ENCODE measurements at places on chromosomes 6 and 20. TPM values are rescaled to one million over a fixed set of nuclear protein-coding genes. Genes with fewer than 3 reads are reported as not detected.

DNA sequence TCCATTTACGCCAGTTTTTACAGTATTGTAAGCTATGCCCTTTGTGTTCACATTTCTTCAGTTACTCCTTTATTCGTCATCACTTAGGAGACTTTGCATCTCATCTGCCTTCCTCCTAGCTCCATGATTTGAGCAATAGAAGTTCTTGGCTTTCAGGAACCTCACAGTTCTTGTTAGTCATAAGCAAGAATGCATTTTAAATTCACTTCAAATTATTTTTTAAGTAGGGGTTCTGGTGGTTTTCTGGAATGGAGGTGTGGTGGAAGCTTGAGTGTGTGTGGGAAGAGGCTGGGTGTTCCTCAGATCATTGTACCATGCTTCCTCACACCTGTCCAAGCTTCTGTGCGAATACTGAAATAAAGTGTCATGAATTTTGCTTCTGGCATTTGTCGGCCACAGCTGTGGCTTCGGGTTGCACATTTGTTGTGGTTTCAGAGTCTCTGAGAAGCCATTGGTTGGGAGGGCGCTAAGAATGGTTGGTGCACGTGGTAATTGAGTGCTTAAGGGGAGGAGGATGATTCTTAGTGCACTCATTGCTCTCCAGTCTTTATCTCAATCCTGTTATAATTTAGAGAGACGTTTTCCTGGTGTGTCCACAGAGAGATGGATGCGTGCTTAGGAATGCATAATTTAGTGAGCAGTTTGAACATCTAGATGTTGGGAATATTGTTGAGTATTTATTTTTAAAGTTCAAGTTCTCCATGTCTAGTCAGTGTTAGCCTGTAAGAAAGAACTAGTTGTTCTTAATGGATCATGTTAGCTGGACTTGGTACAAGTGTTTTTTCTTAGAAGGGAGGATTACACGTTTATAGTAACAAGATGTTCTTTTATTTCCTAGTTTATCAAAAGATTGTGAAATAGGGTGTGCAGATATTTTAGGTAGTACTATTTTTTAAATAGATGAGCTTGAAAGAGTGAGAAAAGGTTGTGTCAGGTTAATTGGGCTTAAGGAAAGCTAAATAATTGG is 31.9 kb downstream of the FOXO3 start:
- no peaks in the 10 kb centered on the region for H3K36me3 ChIP-seq
- H3K27me3 ChIP-seq, result no peaks in the 10 kb centered on the region
- H3K27ac ChIP-seq, result peak overlapping the region; percentile 64
- H3K4me3 ChIP-seq, result no peak overlapping the region
- DNase-seq, result peak; percentile 78

DNA sequence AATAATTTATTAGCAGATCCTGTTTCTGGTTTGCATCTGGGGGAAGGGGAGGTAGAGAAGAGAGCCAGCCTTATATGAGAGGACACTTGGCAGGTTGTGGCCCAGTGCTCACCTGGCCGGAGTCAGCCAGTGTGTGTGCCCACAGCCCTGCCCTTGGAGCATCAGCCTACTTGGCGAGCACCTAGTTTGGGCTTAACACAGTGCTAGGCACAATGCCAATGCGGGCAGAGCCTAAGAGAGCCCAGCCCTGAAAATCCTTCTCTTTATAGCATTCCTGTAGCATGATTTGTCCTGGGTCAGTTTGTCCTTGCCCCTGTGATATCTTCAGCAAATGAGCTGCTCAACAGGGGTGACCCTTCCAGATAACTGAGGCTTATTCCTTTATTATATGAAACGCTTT is 73.0 kb downstream of the SLX4IP start:
- no peak for DNase-seq
- no peaks in the 10 kb centered on the region for H3K27me3 ChIP-seq
- H3K27ac ChIP-seq, result peak overlapping the region; percentile 27
- no peaks in the 10 kb centered on the region for H3K36me3 ChIP-seq

DNA sequence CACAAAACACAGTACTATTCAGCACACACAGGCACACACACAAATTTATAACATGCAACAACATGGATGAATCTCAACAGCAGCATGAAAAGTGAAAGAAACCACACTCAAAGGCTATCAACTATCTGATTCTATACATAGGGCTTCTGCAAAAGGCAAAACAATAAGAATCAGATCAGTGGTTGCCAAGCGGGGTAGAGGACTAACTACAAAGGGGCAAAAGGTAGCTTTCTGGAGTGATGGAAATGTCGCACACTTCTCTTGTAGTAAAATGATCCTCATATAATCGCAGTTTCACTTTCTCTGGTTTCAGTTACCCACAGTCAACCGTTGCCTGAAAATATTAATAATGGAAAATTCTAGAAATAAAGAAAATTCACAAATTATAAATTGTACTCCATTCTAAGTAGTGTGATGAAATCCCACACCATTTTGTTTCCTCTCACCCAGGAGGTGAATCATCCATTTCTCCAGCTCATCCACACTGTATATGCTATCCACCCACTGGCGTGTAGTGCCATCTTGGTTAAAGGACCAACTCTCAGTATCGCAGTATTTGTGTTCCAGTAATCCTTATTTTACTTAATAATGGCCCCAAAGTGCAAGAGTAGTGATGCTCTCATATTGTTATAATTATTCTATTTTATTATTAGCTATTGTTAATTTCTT is 12.8 kb upstream of the PLN start:
- no peaks in the 10 kb centered on the region for H3K36me3 ChIP-seq
- H3K4me3 ChIP-seq, result no peak overlapping the region
- DNase-seq, result no peak
- H3K4me1 ChIP-seq, result no peaks in the 10 kb centered on the region
- H3K27me3 ChIP-seq, result no peaks in the 10 kb centered on the region

DNA sequence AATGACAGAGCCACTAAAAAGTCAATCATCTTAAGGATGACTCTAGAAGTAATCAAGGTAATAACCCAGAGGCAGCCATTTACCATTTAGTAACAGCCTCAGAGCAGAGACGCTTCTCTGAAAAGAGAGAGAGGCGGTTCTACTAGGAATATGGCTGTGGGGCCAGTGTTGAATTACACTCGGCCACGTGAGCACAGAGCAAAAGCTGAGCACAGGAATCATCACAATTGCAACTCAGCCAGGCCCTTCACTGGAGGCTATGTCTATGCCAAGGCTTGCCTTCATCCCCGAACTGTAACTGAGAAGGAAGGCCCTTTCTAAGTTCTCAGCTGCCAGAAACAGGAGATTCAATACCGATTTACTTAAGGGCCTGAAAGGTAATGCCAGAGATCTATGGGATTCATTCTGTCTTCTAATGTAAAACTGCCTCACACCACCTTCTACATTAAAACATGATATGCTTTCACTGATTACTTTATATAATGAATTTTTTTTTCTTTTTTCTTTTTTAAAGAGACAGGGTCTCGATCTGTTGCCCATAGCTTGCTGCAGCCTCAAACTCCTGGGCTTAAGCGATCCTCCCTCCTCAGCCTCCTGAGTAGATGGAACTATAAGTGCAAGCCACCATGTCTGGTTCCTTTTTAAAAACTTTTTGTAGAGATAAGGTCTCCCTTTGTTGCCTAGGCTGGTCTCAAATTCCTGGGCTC is 67.6 kb downstream of the NUDT3 start:
- no peaks in the 10 kb centered on the region for H3K4me1 ChIP-seq
- H3K27ac ChIP-seq, result no peak overlapping the region
- no peaks in the 10 kb centered on the region for H3K27me3 ChIP-seq
- no peak overlapping the region for H3K4me3 ChIP-seq
- DNase-seq, result peak; percentile 78
- no peaks in the 10 kb centered on the region for H3K36me3 ChIP-seq

DNA sequence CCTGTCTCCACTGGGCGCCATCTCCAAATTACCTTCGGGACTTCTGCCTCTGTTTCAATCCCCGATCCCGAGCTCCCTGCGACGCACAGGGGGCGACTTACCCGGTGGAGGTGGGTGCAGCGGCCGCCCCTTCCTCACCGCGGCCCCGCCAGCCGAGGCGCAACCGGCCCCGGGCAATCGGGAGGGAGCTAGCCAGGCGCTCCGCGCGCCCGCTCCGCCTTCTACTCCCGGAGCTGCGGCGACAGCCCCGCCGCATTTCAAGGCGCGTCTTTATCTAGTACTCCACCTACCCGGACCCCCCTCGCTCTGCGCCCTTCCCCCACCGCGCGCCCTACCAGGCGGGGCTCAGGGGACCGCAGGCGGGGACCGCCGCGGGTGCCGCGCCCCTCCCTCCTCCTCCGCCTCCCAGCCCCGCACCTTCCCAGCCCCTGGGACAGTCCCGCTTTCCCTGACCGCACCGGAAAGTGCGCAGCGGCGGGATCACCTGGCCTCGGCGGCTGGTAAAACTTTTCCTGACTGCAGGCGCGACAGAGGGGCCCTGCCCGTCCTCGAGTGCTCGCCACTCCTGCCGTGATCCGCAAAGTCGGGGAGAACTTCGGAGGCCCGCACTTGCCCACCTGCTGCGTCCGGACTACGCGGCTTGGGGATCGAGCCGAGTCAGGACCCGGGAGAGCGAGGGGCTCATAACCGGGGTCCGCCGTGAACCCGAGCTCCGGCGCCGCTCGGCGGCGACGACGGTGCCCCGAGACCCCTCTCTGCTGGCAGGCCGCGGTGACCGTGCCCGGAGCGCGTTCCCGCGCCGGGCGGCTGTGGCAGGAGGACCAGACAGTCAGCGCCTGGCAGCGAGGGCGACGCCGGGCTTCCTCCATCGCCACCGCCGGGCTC is 8.0 kb upstream of the NKX2-2 start:
- no peak overlapping the region for H3K4me3 ChIP-seq
- no peak for DNase-seq
- H3K27ac ChIP-seq, result no peak overlapping the region
- no peaks in the 10 kb centered on the region for H3K36me3 ChIP-seq
- peaks cover 69% of the 10 kb centered on the region for H3K27me3 ChIP-seq

MTFR2 gene
- total RNA-seq, result 0.26 TPM
